NCI-H2171 treated with DMSO at 0.1 percent for 48 hours (cell line): ENCODE measurements at places on chromosomes 1 and 21.

DNA sequence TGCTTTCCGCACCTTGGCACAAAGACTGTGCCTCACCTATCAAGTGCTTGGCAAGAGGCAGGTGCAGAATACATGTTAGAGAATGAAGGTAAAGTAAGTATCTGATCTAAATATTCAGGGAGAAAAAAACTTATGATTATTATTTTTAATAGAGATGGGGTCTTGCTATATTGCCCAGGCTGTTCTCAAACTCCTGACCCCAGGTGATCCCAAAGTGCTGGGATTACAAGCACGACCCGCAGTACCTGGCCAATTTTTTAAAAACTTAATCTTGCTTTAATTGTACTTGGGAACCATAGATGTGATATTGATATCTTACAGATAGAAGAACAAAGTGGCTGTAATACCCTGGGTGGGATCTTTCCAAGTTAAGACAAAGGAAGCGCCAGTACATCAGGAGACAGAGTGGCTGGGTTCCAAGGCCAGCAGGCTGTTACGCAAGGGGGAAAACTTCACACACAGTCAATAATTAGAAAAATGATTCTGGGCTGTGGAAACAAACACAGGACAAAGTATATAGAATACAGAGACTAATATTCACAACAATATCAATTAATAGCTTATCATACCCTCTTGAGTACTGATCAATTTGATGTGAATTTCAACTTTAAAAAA lies 58.6 kb upstream of the ATP1A1 start:
- peak; percentile 23 for DNase-seq

DNA sequence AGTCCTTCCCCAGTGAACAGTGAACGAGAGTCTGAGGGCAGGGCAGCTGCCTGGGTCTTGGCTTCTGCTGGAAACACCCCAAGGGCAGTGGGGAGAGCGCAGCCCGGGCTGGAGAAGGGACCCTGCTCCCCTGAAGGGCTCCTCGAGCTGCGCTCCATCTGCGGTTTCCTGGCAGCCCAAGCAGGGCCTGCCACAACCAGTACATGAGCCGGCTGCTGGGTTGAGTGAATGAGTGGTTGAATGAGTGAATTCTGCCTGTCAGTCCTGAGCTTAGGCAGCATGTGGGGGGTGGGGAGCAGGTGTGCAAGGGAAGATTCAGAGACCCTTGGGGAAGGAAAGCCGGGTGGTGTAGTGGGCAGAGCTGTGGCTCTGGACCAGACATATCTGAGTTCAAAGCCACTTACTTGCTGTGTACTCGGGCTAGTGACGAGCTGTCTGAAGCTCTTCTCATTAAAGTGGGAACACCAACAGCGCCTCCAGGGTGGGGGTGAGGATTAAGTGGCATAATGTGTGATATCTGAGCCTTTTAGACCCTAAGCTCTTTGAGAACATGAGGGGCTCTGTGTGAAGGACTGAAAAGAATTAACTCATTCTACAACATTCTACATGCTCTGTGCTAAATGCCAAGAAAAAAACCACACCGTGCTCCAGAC lies 3.7 kb downstream of the OPRD1 start:
- DNase-seq = peak; percentile 22

DNA sequence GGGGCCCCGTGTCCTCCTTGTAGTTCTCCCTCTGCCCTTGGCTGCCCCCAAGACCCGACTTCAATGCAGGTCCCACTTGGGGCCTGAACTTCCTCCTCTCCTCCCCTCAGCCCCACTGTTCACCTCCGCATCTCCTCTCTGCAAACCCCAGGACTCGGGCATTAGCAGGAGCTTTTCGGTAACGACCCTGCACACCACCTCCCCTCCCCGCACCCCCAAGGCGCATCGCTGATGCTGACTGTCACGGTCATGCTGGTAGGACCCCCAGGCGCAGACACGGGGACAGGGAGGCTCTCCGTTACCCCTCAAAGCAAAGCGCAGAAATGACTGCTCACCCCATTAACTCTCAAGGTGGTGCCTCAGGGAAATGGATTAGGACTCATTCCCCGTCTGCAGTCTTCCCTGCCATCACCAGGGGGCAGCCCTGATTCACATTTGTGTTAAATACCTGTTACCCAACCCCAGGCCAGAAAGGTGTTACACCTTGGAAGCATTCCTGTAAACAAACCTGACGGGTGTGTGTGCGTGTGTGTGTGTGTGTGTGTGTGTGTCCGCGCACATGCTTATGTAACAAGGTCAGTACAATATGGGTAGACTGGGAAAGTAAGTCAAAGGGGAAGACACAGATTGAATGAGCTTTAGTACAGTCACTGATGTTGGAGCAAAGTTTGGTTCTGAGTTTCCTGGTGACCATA lies 6.4 kb upstream of the GUCA2B start:
- DNase-seq = peak; percentile 69

DNA sequence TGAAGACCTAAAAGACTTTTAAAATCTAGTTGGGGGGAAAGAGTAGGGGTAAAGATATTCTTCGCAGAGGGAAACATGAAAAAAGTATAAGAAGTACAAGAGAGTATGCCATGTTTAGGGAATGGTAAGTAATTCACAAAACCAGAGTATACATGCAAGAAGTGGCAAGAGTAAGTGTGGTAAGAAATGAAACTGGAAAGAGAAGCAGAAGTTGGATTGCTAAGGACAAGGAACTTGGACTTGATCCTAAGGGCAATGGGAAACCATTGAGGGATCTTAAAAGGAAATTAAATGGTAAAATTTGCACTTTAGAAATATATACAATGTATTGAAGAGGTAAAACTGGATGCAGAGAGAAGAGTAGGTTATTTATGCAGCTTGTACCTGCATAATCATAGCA lies 9.2 kb upstream of the ZNF644 start:
- DNase-seq = no peak

DNA sequence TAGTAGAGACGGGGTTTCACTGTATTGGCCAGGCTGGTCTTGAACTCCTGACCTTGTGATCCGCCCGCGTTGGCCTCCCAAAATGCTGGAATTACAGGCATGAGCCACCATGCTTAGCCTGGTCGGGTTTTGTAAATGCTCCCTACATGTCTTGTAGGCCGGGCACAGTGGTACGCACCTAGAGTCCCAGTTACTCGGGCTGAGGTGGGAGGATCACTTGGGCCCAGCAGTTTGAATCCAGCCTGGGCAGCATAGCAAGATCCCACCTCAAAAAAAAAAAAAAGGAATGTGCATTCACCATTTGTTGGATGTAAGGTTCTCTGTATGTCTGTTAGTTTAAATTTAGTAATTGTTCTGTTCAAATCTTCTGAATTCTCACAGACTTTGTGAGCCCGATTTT lies 95.8 kb downstream of the ST3GAL3 start:
- DNase-seq = no peak
